ENCODE measurements at places on chromosomes 2 and 18.

DNA sequence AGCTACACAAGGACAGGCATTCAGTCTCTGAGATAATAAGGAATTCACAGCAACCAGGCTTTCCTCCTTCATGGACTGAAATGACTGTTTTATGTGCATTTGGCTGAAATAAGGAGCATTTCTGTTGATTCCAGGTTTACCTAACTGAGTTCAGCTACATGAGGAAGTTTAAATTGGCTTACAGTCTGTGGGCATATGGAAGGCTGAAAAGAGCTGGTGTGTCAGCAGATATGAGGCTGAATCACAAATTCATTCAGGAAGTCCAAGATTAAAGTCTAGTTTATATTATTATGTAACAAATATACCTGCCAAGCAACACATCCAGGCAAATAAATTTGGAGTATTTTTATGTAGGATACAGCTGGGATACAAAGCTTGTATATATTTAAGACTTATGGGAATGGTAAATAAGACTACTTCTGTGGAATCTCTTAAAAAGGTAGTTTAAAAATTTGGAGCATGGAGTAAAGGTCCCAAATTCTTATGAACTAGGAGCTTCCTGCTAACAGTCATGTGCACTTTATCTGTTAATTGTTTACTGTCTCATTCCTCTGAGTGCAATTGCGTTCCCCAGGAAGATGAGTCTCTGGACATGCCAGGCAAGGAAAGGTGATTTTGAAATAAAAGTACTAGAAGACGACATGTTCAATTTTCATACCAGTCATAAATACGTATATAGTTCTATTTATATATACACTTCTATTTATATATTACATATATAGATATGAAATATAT, 53.0 kb downstream of the ZC3H8 start:
- no peak for DNase-seq

DNA sequence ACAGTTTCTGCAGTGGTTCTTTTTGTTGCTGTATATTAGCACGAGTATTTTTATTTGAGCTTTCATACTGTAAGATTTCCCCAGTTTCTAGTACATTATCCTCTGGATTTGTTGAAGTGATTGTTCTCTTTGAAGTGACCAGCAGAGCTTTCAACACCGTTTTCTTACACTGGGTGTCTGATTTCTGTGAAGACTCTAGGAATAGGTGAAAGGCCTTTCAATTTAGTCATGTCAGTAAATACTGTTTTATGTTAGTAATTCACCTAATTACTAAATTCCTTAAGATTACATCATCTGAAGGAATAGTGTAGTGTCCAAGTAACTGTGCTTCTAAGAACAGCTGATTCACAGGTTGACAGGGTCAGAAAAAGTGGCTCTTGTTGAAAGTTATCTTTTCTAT, 2.3 kb downstream of the PPM1B start:
- no peak for DNase-seq

- peak; percentile 25 for DNase-seq
Observed at GRCh38 chr2:8678731-8679566, 2.9 kb upstream of the ID2 start.

DNA sequence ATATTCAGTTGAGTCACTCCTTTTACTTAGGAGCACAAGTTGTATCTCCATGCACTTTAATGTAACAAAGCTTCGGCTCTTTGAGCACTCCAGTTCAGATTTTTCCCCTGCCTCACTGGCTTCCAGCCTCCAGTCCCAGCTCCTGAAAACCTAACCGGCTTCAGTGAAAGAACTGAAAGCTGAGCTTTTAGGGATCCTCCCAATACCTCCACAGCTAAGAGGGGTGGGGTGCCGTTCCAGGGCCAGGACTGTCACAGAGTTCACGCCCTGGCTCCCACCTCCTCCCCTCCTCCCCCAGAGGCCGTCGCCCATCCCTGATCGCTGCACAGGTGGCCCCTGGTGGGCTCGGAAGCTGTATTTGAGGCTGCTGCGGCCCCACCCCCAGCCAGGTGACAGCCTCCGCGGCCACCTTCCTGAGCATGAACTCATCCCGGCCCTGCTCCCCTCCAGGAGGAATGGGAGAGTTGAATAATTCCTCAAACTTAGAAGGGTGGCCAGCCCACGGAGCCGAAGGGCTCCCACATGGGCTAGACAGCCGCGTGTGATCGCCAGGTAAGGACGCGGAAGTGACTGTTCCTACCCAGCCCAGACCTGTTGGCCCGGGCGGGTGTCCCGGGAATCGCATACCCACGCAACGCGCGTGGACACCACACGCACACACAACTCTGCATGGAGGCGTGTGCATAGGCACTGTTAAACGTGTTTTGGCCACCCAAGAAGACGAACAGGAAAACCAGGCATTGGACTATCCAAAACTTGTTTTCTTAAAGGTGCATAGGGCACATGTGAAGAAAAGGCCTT, 1.8 kb downstream of the MYO5B start:
- DNase-seq = no peak

GRCh38 chr18:3514312-3515216, 64.6 kb downstream of the TGIF1 start:
- no peak for DNase-seq

DNA sequence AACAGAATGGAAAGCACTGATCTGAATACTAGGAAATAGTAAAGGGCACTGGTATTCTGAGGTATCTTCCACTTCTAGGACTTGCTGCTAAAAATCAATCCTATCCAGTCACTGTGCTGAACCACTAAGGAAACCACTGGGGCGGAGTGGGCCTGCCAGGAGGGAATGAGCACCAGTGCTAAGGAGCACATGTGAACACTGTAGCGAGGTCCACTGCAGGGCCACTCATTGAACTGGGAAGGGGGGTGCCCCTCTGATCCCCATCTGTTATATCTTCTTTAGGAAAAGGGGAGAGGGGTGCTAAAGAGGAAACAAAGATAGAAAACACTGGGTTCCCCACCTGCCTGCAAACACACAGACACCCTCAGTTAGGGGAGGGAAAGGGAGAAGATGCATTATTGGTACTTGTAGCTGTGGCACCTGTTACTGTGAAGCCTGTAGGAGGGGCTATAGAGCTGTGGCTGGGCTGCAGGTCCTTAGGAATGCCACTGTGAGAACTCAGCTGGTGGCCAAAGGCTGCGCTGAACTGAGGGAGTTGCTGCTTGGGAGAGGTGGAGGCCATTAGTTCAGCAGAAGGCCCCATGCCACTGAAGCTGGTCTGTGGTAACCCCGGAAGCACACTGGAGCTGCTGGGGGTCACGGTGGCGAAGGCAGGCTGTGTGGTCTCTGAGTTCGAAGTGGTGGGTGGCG, 81.8 kb downstream of the INO80D start:
- DNase-seq = no peak

GRCh38 chr2:32553829-32554432, 73.9 kb upstream of the TTC27 start:
- DNase-seq = peak; percentile 71

DNA sequence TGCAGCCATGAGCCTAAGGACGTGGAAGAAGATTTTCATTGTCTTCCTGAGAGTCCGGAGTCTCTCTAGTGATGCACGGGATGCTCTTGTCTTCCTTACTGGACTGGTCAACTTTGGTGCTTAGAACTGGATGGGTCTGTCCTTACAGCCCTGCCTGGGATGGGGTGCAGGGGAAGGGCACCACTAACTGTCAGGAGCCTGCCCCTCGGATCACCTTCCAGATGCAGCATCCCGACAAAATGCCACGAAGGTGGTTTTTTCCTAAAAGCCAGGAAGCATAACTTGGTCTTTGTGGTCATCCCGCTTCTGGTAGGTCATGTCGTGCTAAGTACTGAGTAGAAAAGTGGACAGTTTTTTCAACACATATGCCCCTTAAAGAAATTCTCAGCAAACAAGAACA, 207.4 kb upstream of the TWIST2 start:
- no peak for DNase-seq

GRCh38 chr2:103232865-103233264, 471.0 kb downstream of the TMEM182 start:
- DNase-seq = no peak

GRCh38 chr2:203745267-203745666, 38.8 kb downstream of the CD28 start:
- DNase-seq = no peak

- DNase-seq = no peak
Observed at GRCh38 chr2:222871291-222871690, 10.5 kb downstream of the ACSL3 start.

- DNase-seq = no peak
Observed at GRCh38 chr18:3984163-3984757, 470.8 kb downstream of the DLGAP1 start.

- no peak for DNase-seq
Observed at GRCh38 chr2:80476535-80477117, 172.1 kb upstream of the LRRTM1 start.

GRCh38 chr18:9547782-9548181, 66.6 kb downstream of the PPP4R1 start:
- no peak for DNase-seq

DNA sequence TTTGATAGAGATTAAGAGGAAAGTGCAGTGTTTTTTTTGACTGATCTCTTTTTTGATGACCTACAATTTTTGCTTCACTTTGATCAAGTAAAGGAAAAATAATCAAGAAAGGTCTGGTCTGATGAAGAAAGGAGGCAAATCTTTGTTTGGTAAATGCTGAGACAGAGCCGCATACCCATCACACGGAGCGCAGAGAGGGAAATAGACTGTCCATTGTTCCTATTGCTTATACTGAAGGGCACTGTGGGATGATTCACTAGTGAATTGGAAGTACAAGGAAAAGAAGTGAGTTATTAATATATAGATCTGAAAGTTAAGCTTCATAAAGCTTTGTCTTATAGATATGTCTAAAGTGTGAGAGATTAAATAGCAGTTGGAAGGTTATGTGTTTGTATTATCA, 455.1 kb downstream of the PLCL1 start:
- no peak for DNase-seq

GRCh38 chr18:12630136-12630535, 27.8 kb downstream of the SPIRE1 start:
- DNase-seq = no peak

DNA sequence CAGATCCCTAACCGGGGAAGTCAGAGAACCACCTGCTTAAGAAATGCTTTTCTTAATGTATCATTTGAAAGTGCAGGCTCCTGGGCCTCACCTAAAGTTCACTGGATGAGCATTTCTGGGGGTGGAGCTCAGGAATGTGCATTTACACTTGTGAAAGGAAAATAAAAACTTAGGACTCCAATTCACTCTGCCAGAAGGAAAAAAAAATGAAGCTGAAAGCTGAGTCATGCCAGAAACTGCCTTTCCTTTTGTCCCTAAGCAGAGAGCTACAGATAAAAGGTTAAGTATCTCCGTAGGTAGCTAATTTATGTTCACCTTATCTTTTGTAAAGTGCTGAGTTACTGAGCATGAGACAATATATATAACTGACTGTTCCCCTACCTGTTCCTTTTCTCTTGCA, 229.5 kb upstream of the MEX3C start:
- no peak for DNase-seq

DNA sequence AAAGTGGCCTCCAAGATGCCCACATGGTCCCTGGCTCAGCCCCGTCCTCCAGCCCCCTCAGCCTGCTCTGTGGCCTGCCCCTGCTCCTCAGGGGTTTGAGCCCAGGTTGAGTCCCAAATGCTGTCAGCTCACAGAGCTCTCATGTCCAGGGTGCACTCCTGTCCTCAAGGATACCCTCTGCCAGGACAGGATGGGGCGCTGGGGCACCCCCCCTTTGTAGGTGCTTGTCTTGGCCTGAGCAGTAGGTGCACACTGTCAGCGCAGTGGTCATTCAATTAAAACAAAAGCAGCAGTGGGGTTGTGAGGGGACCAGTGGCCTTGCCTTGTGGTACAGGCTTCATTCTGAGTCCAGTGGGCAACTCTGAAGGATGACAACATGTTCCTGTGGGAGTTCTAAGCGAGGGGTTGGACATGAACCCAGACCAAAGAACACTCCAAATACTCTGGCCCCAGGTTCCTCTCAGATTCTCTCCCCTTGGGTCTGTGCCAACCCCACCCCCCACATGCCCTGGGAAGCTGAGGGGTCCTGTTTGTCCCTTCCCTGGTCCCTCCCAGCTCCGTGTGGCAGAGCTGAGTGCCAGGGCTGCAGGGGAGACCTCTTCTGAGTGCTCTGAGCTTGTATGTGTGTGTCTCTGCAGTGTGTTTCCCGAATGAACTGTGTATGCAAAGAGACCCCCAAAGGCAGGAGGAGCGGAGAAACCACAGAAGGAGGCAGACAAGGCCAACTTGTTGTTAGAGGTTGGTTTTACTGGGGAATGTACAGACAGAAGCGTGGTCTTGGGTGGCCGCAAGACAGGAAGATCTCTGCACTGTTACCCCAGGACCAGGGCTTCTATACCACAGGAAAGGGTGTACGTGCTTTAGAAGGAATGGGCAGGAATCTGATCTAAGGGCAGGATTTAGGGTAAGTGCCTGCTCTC, 155.6 kb upstream of the HS6ST1 start:
- no peak for DNase-seq

DNA sequence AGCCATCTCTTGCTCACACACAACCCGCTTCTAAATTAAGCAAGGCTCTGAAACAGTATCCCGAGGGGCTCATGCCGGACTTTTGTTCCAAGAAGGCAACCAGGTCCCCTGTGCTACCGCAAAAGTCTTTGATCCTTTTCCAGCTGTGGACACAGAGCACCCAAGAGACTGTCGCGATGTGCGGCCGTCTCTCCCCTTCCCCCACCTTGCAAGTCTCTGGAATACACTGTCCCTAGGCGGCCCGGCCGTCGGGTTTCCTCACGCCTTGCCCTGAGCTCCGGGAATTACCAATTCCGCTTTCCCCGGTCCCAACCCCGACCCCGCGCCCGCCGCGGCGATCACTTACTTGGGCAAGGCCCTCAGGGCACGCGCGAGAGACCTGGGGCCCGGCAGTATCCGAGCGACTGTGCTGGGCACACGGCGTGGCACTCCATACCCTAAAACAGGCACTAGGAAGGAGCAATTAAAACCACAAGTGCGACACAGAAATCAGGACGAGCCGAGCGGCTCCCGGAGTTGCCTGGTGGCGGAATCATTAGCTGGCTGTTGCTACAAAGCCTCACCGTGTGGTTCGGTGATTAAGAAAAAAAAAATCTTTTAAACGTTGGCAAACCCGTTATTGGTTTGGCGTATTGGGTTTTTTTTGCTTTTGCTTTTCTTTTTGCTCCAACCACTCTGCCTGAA, 2.2 kb upstream of the DLX1 start:
- no peak for DNase-seq

DNA sequence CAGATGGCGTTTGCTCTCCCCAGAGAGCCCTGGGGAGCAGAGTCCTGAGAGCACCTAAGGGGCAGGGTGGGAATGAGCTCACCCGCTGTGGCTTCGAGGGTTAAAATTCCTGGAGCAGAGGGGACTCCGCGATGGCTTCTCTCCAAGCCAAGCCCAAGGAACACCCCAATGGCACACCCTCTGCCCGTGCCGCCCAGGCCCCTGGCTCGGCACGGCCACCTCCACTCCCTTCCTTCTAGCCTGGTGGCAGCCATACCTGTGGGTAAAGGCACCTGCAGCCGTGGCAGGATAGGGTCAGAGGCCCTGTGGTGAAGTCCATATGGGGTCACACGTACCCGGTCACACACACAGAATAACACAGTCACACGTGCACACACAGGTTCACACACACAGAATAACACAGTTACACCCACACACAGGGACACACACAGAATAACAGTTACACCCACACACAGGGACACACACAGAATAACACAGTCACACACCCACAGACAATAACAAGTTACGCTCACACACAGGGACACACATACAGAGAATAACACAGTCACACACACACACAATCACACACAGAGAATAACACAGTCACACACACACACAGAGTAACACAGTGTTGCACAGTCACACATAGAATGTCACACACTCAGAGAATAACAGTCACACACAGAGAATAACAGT, 50.5 kb downstream of the RAMP1 start:
- no peak for DNase-seq
